Heart right ventricle (tissue), 16 donors: ENCODE measurements at places on chromosomes 4 and X. TPM values are rescaled to one million over a fixed set of nuclear protein-coding genes. Genes with fewer than 3 reads are reported as not detected.

DNA sequence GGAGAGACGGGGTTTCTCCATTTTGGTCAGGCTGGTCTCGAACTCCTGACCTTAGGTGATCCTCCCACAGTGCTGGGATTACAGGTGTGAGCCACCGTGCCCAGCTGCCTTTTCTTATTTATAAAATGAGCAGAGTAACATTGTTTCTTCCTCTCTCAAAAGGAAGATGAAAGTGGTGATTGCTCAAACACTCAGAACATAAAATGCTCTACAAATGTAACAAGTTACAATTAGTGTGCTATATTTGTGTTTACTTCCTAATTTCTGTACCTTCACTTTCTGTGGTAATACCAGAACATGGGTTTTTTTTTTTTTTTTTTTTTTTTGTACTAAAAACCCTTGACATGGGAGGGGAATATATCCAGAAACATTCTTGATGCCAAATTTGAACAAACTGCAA is 197.9 kb downstream of the MGST2 start:
- H3K4me3 ChIP-seq, result no peak overlapping the region
- DNase-seq, result no peak
- no peaks in the 10 kb centered on the region for H3K4me1 ChIP-seq
- H3K36me3 ChIP-seq, result no peaks in the 10 kb centered on the region
- no peaks in the 10 kb centered on the region for H3K27me3 ChIP-seq

DNA sequence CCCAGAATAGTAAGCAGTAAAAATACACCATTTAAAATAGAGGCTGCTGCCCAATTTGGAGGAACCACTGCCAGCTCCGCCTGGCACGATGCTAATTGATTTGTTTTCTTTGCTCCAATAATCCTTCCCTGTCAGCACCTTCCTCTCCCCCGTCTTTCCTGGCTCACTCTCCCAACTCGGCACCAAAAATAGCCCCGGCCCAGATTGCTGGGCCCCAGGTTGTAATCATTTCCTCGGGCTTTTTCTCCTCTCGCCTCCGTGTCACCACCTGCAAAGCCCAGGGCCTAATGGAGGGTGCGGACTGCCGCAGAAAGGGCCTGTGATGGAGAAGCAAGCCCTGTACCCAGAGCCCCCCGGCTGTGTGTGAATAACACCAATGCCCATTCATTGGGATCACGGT is 197.6 kb upstream of the PSAPL1 start:
- H3K4me3 ChIP-seq, result no peak overlapping the region
- no peak for DNase-seq
- H3K36me3 ChIP-seq, result no peaks in the 10 kb centered on the region
- no peaks in the 10 kb centered on the region for H3K27me3 ChIP-seq
- H3K4me1 ChIP-seq, result peaks cover 29% of the 10 kb centered on the region
- H3K27ac ChIP-seq, result no peak overlapping the region

- no peak for DNase-seq
- H3K4me3 ChIP-seq, result no peak overlapping the region
- H3K4me1 ChIP-seq, result no peaks in the 10 kb centered on the region
- no peaks in the 10 kb centered on the region for H3K36me3 ChIP-seq
- H3K27ac ChIP-seq, result no peak overlapping the region
Observed at GRCh38 chrX:97168646-97169045, 284.9 kb downstream of the RPA4 start.

The POU4F2 gene
- total RNA-seq, result not detected

The TSPAN5 gene
- 3.6 TPM for total RNA-seq

The CFAP99 gene
- total RNA-seq, result not detected

- H3K4me1 ChIP-seq, result no peaks in the 10 kb centered on the region
- no peaks in the 10 kb centered on the region for H3K36me3 ChIP-seq
- no peak for DNase-seq
- H3K27me3 ChIP-seq, result peaks cover 12% of the 10 kb centered on the region
- no peak overlapping the region for H3K27ac ChIP-seq
- no peak overlapping the region for H3K4me3 ChIP-seq
Observed at GRCh38 chrX:30364229-30364628, 55.0 kb upstream of the NR0B1 start.

The SPIN2A gene
- not detected for total RNA-seq

The HTN1 gene
- not detected for total RNA-seq

The CEP135 gene
- 4.0 TPM for total RNA-seq

DNA sequence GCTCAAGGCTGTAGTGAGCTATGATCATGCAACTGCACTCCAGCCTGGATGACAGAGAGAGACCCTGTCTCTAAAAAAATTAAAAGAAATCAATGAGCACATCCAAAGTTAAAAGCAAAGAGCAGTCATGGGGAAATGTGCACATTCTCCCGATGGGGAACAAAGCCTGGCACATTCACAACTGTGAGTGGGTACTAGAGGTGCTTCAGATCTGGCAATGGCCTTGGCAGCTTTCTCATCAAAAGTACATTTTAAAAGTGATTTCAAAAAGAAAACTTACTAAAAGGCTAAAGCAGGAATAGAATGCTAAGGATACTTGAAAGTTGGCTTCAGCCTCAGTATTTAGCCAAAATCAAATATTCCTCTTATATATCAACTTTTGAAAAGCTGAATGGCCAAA is 145.9 kb upstream of the MAOA start:
- no peak for DNase-seq
- H3K36me3 ChIP-seq, result no peaks in the 10 kb centered on the region
- no peaks in the 10 kb centered on the region for H3K4me1 ChIP-seq
- no peak overlapping the region for H3K4me3 ChIP-seq
- no peaks in the 10 kb centered on the region for H3K27me3 ChIP-seq

The CRMP1 gene
- 1.4 TPM for total RNA-seq

GRCh38 chrX:45200741-45201234 is at the start of gene DIPK2B:
Gene DIPK2B (minus strand): TSS chrX:45200876. CDS start chrX:45200826, 50 bp downstream.
- peak within 1 kb of the TSS; percentile 32 for H3K4me3 ChIP-seq
- H3K27ac ChIP-seq, result peak within 1 kb of the TSS; percentile 82
- DNase-seq, result peak; percentile 23
- no peaks in the 10 kb centered on the region for H3K4me1 ChIP-seq
- no peaks in the 10 kb centered on the region for H3K27me3 ChIP-seq
- no peaks in the 10 kb centered on the region for H3K36me3 ChIP-seq

DNA sequence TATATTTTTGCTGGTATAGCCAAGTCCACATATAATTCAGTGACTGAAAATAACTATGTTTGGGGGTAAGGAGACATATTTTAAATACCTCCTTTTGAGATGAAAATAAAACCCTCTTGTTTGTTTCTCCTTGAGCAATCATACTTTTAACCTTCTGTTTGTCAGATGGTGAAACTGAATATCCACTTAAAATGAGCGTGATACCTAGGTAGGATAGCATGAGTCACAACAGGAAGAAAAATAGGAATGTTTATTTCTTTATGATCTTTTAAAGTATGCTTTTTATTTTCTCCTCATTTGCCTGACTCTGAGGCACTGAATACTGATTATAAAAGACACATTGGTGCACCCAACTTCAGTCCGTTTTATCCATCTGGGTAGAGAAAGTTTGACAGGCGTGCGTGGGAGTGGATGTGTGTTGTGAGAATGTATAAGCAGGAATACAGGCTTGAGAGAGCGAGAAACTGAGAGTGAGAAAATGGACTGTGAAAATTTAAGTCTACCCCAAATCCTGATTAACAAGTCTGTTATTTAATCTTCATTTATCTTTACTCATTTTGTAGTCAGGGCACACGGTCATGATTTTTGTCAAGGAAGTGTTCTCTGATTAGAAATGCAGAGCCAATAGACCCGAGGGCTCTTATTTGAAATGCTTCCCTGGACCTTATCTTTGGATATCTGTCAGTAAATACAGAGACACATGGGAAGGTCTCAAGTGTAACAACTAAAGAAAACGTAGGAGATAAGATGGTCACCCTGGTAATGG is 62.1 kb upstream of the ANTXR2 start:
- DNase-seq, result no peak
- H3K27me3 ChIP-seq, result no peaks in the 10 kb centered on the region
- H3K27ac ChIP-seq, result no peak overlapping the region
- H3K4me1 ChIP-seq, result no peaks in the 10 kb centered on the region

The ATXN3L gene
- total RNA-seq, result not detected

DNA sequence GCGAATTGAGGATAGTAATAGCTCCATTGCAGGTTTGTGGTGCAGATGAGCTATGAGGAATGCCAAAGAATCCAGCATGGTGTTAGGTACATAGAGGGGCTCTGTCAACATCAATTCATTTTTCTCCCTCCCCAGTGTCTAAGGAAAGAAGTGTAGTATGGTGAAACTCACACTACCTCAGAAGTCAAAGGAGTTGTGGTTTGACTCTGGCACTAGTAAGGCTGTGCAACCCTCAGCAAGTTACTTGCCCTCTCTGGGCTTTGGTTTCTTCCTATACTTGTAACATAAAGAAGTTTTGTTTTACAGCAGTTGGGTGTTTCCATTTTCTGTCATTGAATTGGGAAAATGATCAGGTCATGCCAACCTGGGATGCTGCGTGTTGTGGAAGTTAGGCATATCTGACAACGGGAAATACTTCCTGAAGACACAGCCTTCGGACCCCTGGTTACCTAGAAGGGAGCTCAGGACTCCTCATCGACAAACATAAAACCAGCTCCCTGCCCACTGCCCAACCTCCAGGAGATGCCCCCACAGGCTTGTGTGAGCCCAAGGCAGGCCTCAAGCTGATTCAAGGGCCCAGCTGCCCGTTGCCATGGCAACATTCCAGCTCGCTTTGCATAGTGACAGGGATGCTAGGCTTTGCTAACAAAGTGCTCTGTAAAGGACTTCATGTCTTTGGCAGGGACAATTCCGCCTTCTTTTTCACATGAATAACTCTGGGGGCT is 71.4 kb downstream of the RTL5 start:
- no peaks in the 10 kb centered on the region for H3K36me3 ChIP-seq
- no peak for DNase-seq
- H3K27ac ChIP-seq, result no peak overlapping the region
- peaks cover 2% of the 10 kb centered on the region for H3K4me1 ChIP-seq
- H3K27me3 ChIP-seq, result no peaks in the 10 kb centered on the region
